Peyer's patch (tissue), 4 donors: ENCODE measurements at places on chromosomes 3 and 15. TPM values are rescaled to one million over a fixed set of nuclear protein-coding genes. Genes with fewer than 3 reads are reported as not detected.

The TNFAIP8L3 gene
- total RNA-seq = 4.6 TPM

The ST3GAL6 gene
- total RNA-seq = 6.6 TPM

DNA sequence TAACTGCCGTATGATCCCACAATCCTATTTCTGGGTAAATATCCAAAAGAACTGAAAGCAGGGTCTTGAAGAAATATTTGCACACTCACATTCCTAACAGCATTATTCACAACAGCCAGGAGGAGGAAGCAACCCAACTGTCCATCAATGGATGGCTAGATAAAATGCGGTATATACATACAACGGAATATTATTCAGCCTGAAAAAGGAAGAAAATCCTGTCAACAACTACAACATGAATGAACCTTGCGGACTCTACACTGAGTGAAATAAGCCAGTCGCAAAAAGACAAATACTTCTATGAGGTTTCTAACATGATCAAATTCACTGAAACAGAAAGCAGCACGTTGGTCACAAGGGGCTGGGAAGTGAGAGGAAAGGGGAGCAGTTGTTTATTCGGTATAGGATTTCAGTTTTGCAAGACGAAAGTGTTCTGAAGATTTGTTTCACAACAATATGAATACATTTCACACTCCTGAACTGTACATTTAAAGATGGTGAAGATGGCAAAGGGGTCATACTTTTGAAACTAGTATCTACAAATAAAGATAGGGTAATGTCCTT lies 6.2 kb downstream of the DLG1 start:
- peaks cover 10% of the 10 kb centered on the region for H3K36me3 ChIP-seq
- no peaks in the 10 kb centered on the region for H3K27me3 ChIP-seq
- no peak overlapping the region for H3K4me3 ChIP-seq
- no peaks in the 10 kb centered on the region for H3K4me1 ChIP-seq
- DNase-seq = no peak

DNA sequence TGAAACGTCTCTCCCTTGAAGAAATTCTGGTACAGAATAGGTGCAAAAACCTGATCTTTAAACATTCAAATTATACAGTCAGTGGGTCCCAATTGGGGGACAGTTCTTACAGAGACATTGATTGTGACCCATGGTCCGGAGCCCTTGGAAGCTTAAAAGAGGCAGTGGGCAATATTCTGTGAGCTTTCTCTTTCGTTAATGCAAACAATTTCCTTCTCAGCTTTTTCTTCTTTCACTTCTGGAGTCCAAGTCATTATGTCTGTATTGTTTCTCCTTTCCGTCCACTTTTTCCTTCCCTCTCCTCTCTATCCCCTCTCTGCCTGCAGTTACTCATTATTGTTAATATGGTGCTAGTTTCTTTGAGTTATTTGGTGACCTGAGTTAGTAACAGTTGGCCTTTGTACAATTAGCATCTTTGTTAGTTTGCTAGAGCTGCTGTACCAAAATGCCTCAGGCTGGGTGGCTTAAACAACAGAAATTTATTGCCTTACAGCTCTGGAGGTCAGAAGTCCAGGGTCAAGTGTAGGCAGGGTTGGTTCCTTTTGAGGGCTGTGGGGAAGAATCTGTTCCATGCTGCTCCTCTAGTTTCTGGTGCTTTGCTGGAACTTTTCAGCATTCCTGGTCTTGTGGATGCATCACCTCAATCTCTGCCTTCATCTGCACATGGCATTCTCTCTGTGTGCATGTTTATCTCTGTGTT lies 102.6 kb downstream of the GMPS start:
- DNase-seq = no peak
- no peak overlapping the region for H3K27ac ChIP-seq
- H3K4me3 ChIP-seq = no peak overlapping the region
- no peaks in the 10 kb centered on the region for H3K36me3 ChIP-seq
- no peaks in the 10 kb centered on the region for H3K27me3 ChIP-seq
- no peaks in the 10 kb centered on the region for H3K4me1 ChIP-seq

DNA sequence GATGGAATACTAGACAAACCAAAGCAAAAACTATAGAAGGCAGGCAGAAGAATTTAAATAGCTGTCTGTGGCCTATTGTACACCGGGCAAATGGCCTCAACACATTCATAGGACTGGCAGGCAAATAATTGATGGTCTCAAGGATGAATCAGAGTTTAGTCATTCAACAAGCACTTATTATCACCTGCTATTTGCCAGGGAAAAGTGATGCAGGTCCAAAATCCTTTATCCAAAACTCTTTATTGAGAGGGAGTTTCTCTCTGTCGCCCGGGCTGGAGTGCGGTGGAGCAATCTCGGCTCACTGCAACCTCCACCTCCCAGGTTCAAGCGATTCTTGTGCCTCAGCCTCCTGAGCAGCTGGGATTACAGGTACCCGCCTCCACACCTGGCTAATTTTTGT lies 2.3 kb downstream of the EIF2AK4 start:
- DNase-seq = no peak
- no peaks in the 10 kb centered on the region for H3K4me1 ChIP-seq
- no peak overlapping the region for H3K4me3 ChIP-seq
- H3K27ac ChIP-seq = no peak overlapping the region
- H3K27me3 ChIP-seq = no peaks in the 10 kb centered on the region

DNA sequence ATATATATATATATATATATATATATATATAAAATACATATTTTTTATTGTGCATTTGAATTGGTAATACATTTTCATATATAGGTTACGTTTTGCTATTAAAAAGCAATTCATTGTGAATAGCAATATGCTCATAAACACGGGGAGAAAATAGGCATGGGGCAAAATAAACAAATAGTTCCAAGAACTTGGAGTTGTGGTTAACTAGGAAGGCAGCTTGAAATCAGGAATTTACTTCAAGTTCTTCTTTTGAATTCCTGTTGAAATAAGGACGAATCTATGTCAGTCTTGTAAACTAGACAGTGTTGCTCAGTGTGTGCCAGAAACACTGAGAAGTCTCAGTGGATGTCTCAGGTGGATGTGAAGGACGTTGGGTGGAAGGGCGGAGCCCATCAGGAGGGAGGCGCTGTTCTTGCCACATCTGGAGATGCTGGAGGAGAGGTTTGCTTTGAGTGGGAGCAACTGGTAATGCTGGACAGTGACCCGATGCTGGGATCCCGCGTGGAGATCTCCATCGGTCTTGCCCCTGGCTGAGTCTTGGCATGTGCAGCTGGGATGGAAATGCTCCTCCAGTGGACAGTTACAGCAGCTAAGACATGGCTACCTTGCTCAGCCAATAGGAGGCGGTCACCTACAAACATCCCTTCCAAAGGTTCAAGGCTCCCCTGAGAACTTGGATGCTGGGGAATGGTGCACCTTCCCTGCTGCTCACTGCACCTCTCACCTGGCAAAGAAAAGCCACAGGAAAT lies 2.5 kb downstream of the IL16 start:
- no peaks in the 10 kb centered on the region for H3K27me3 ChIP-seq
- no peaks in the 10 kb centered on the region for H3K36me3 ChIP-seq
- no peak overlapping the region for H3K4me3 ChIP-seq
- DNase-seq = no peak
- no peak overlapping the region for H3K27ac ChIP-seq
- H3K4me1 ChIP-seq = no peaks in the 10 kb centered on the region

- no peaks in the 10 kb centered on the region for H3K27me3 ChIP-seq
- H3K36me3 ChIP-seq = no peaks in the 10 kb centered on the region
- no peak overlapping the region for H3K4me3 ChIP-seq
- no peak for DNase-seq
Measured at GRCh38 chr3:195177422-195178123, 93.4 kb downstream of the XXYLT1 start.

DNA sequence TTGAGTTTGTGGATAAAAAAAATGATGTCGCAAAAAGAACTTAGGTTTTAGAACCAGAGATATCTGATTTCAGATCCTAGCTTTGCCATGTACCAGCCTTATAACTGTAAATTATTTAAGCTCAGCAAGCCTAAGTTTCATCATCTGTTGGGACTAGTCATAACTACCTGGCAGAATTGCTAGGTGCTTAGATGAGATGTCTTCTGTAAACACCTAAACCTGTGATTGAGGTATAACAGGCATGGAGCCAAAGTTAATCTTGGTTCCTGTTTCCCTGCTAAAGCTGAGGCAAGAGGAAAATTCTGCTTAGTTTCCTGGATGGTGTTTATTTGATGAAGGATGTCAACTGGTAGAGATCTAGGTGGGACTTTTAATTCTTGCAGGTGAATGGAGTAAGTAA lies 331.3 kb upstream of the RBMS3 start:
- no peak overlapping the region for H3K27ac ChIP-seq
- no peaks in the 10 kb centered on the region for H3K36me3 ChIP-seq

- H3K36me3 ChIP-seq = no peaks in the 10 kb centered on the region
- H3K4me1 ChIP-seq = no peaks in the 10 kb centered on the region
- no peak overlapping the region for H3K27ac ChIP-seq
- H3K4me3 ChIP-seq = no peak overlapping the region
- no peaks in the 10 kb centered on the region for H3K27me3 ChIP-seq
- DNase-seq = no peak
Measured at GRCh38 chr3:136546720-136547119, 205.5 kb downstream of the STAG1 start.

DNA sequence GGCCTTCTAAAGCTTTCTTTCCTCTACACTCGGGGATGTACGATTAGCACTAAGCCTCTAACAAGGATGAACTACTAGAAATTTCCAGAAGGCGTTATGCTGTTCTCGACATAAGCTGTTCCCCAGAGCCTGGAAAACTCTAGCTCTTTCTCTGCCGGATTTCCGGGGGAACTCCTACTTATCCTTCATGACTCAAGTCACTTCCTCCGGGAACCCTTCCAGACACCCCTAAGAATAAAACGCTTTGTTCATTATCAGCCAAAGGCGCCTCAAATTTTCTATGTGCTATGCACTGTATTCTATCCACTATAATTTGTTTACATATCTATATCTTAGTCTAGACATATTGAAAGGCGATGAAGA lies 455 bp upstream of the SNAP23 start:
- H3K4me3 ChIP-seq = peak overlapping the region; percentile 64
- no peaks in the 10 kb centered on the region for H3K27me3 ChIP-seq
- peak; percentile 72 for DNase-seq
- peaks cover 13% of the 10 kb centered on the region for H3K4me1 ChIP-seq

The ANKRD34C gene
- not detected for total RNA-seq

The GNAI2 gene
- 109 TPM for total RNA-seq

DNA sequence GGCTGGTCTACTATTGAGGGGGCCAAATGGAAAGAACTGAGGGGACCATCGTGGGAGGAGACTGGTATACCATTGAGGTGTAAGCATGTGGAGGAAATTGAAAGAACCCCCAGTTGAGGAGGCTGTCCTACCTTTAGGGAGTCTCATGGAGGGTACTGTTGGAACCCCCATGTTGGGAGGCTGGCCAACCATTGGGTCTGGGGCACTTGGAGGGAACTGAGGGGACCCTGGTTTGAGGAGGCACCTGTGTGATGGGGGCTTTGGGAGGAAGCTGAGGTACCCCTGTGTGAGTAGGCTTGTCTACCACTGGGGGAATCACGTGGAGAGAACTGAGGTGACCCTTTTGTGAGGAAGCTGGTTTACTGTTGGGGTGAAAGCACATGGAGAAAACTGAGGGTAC lies 157.5 kb downstream of the FBLN2 start:
- H3K27ac ChIP-seq = no peak overlapping the region
- no peaks in the 10 kb centered on the region for H3K4me1 ChIP-seq
- no peak overlapping the region for H3K4me3 ChIP-seq
- H3K36me3 ChIP-seq = no peaks in the 10 kb centered on the region
- peak; percentile 6 for DNase-seq
- H3K27me3 ChIP-seq = no peaks in the 10 kb centered on the region

The WDR93 gene
- 1.0 TPM for total RNA-seq

DNA sequence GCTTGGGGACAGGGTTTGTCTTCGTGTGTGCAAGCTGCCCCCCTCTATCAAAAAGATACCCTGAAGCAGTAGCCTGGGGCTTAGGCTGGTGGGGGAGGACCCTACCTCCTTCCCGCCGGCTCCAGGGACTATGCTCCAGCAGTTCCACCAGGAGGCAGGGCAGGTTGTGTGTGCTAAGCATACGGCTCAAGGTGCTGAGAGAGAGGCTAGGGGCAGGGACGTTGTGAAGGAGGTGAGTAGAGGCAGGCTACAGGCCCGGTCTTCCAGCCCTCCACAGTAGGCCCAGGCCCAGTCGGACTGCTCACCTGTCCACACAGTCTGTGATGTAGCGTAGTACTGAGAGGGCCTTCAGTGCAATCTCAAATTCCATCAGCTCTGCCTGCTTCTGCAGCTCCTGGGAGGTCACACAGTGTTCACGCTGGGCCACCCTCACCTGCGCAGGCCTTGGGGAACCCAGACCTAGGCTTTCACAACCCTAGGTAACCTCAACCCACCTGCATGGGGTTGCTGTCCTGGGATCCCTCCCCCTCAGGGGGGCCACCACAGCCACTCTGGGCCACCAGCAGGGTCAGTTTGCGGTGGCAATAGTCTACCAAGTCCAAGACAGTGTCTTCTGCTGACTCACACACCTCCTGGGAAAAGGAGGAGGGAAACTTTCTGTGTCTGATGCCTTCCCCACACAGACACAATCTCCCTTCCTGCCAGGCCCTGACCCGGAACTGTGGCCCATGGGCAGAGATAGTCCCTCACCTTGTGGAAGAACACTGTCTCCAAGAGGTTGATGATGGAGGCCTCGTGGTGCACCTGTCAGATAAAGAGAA lies 2.4 kb upstream of the RASSF1 start:
- no peaks in the 10 kb centered on the region for H3K27me3 ChIP-seq
- H3K36me3 ChIP-seq = peaks cover 6% of the 10 kb centered on the region
- H3K27ac ChIP-seq = no peak overlapping the region

The ANKUB1 gene
- total RNA-seq = not detected

The CCDC39 gene
- not detected for total RNA-seq

The GPX1 gene
- total RNA-seq = 104 TPM

GRCh38 chr15:79740561-79740960 lies 156.3 kb downstream of the MTHFS start:
- no peaks in the 10 kb centered on the region for H3K27me3 ChIP-seq
- no peaks in the 10 kb centered on the region for H3K4me1 ChIP-seq
- DNase-seq = no peak

DNA sequence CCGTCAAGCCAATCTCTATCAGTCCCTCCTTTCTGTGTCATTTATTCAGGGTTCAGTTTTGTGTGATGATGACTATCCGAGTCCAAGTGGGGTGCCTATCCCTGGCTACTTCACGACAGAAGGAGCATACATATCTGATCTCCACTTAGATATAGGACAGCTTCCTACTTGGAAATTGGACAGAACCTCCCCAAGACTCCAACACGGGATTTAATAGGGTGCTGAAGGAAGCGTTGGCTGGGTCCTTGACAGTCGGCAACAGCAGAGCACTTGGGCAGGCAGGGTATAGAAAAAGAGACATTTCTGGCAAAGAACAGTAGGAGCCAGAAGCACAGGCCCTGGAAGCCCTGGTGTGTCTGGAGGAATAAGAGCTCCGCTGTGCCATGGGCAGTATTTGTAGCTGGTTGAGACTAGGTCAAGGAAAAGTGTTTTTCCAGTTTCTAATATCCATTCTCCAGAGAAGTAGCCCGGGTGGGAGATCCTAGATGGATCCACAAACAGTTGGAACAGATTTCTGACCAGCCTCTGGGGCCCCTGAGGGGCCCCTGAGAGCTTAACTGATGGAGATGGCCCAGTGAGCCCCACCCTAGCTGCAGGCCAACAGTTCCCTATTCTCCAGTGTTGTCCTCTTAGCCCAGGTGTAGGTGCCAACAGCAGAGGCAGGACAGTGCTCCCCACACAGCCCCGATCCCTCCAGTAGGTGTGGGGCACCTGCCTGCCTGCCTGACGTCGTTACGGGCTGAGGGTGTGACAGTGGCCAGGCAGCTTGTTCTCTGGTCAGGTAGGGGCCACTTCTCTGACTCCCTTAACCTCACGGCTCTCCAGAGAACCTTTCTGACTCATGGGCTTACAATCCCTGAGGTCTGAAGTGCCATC lies 130.8 kb downstream of the CHCHD6 start:
- H3K36me3 ChIP-seq = no peaks in the 10 kb centered on the region
- H3K27ac ChIP-seq = no peak overlapping the region
- H3K27me3 ChIP-seq = no peaks in the 10 kb centered on the region
- no peaks in the 10 kb centered on the region for H3K4me1 ChIP-seq
- no peak for DNase-seq
